Putamen (tissue), 1 donor: ENCODE measurements at places on chromosomes 2 and 18.

DNA sequence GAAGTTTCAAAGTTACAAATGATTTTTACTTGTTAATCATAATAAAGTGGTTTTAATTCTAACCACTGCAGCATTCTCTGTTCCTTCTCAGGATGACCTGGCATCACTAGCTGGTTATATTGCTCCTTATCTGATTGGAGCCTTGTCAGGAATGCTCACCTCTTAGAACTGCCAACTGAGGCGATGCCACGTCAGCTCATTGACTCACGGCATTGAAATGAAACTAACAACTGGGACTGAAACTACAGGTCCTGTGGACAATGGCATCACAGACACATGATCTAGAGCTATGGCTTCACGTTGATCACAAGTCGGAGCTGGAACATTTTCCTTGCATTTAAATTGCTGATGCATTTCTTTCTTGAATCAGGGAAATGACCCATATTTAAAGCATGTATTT is 54.9 kb upstream of the MAP2 start:
- no peak for DNase-seq

- no peak for DNase-seq
Observed at GRCh38 chr18:80179857-80180558, 67.3 kb downstream of the PARD6G start.

DNA sequence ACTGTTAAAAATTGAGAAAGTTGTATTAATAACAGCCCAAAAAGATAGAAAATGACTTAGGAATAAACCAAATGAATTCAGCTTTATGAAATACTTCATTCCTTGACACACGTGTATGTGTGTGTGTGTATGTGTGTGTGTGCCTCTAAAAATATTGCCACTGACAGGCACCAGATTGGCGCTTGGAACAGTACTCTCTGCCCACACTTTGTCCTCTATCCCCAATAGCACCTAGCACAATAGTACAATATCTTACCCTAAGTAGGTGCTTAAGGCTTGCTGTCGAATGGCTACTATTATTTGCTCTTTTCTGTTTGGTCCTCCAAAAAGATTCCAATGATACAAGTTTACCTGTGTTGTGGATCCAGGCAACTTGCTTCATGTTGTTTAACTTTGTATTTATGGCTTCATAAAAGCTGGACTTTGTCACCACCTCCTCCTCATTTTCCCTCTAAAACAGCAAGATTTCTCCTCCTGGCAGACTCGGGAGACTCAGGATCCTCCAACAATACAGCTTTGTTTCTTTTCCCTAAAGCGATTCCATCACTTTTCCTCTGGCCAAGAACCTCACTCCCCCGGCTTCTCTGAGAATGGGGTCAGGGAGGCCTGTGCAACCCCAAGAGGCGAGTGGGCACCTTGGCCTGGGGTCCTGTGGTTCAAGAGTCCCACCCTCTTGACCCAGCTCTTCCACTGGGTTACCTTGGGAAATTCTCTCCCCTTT is 43.3 kb upstream of the LCLAT1 start:
- DNase-seq = no peak

GRCh38 chr2:74036450-74037195 is 51.9 kb downstream of the TET3 start:
- no peak for DNase-seq

DNA sequence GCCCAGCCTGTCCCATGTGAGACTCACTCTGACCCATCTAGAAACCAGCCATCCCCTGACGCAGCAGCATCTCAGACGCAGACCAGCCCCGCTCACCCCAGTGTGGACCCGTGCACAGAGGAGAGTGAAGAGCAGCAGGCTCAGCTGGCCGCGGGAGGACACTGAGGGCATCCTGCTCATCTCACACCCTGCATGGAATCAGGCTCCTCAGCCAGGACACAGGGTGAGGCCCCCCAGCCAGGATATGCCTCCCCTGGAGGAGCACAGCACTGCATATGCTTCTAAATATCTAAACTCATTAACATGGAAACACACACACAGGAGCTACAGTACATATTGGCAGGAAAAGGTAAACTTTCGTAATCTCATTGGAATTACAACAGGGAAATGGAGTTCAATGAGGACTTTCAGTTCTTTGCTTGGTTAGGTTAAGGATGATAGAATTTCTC is 34.4 kb downstream of the NEMP2 start:
- no peak for DNase-seq

- DNase-seq = no peak
Observed at GRCh38 chr2:215572341-215572848, 136.5 kb upstream of the FN1 start.

GRCh38 chr18:68102117-68102516 is 585.6 kb upstream of the DSEL start:
- DNase-seq = no peak

- DNase-seq = no peak
Observed at GRCh38 chr2:149075853-149076252, 37.4 kb downstream of the LYPD6B start.

DNA sequence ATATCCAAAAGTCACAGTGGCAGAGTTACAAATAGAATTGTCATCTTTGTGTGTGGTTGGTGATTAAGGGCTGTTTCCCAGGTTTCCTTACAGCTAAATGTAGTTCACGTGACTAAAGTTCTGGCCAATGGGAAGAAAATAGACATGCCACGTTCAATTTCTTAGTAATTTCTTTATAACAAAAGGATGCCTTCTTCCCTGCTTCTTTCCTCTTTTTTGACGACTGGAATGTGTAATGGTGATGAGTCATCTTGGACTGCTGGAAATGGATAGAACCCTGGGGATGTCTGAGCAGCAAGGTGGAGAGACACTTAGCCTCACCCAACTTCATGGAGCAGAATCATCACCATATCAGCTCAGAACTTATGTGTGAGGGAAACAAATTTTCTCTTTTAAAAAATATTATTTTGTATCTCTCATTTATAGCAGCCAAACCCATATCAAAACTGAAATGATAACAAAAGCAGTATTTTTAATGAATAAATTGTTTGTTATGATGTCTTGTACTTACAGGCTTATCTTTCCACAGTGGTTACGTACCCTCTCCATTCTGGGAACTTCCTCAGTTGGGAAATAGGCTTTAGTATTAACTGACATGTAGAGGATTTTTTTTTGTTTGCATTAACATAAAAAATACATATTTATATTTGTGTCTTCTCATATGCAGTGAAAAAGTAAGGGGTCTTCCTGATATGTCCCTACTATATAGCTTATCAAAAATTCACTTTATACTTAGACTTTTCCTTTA is 91.1 kb upstream of the CDH2 start:
- no peak for DNase-seq

DNA sequence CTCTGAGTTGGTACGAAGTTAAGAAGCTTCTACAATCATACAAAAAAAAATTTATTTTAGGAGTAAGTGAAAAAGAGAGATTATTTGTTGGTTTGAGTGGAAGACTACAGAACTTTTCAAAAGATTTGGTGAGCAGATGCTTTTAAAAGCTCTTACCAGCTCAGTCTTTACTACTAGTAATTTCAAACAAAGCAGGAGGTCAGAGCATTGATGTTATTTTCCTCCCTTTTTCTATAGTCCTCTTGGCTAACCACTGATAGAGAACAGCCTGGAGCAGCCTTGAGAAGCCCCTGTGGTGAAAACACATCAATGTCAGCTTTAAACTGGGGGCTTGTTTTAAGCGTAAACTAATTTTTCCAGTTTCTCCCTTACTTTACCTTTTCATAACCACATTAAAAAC is 559.3 kb upstream of the CDH2 start:
- no peak for DNase-seq

- no peak for DNase-seq
Observed at GRCh38 chr2:135685361-135685760, 56.3 kb upstream of the UBXN4 start.

- DNase-seq = no peak
Observed at GRCh38 chr2:135257383-135258090, 205.4 kb downstream of the RAB3GAP1 start.

DNA sequence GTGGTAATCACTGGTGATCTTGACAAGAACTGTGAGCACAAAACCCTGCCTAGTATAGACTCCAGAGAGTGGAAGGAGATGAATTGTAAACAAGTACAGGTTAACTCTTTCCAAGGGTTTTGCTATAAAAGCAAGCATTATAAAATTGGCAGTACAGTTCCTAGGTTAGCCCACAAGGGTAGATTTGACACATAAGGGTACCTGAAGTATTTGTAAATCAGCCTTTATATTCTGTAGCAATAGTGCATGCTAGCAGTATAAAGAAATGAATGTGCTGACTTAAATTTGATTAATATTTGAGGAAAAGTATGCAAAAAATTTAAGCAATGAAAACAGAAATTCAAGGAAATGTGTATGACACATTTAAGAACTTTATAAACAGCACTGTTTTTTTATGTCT is 42.4 kb downstream of the SP3 start:
- DNase-seq = no peak

DNA sequence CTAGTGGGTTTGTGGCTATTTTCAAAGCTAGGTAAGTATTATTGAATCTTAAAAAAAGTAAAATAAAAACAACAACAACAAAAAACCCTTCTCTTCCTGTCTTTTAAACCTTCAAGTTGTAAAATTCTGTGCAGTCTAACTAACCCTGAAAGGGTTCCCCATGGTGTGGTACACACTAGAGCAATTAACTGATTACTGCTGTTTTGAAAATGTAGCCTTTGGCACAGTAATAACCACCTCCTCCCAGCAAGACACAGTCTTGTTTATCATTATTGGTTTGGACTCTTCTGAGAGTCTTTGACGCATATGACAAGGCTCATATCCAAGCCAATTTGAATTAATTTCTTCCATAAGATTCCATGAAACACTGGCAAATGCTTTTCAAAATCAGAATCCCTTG is 2184.6 kb upstream of the PIK3C3 start:
- DNase-seq = no peak

DNA sequence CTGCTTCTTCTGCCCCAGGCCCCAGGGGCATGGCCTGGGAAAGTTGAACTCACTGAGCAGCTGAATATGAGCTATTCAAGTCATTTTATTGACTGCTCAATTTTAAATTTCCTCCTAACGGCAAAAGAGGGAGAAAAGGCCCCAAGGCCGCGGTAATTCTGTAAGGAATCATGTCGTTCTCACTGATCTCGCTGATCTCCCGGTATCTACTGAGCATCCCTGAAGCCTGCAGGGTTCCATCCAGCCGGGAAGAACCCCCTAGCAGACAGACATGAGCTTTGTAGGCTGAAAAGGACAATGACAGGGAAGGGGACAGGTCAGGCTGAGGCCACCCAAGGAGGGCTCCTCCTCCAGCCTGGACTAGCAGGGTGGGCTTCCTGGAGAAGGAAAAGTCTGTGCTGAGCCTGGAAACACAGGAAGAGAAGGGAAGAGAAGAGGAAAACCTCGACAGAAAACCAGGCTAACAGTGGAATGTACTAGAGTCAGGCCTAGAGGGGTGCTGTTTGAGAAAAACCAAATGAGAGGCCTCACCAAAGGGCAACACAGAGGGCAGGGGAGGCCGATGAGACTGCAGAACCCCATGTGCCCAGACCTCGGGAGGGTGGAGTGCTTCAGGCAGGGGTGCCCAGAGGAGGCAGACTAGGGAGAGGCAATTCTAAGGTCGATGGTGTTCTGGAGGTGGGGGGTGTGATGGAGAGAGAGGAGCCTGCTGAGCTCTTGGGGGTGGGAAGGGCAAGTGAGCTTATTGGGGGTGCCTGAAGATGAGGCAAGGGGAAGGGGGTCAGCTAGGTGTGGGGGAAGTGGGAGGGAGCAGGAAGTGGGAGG is 2.9 kb upstream of the NPPC start:
- DNase-seq = no peak

DNA sequence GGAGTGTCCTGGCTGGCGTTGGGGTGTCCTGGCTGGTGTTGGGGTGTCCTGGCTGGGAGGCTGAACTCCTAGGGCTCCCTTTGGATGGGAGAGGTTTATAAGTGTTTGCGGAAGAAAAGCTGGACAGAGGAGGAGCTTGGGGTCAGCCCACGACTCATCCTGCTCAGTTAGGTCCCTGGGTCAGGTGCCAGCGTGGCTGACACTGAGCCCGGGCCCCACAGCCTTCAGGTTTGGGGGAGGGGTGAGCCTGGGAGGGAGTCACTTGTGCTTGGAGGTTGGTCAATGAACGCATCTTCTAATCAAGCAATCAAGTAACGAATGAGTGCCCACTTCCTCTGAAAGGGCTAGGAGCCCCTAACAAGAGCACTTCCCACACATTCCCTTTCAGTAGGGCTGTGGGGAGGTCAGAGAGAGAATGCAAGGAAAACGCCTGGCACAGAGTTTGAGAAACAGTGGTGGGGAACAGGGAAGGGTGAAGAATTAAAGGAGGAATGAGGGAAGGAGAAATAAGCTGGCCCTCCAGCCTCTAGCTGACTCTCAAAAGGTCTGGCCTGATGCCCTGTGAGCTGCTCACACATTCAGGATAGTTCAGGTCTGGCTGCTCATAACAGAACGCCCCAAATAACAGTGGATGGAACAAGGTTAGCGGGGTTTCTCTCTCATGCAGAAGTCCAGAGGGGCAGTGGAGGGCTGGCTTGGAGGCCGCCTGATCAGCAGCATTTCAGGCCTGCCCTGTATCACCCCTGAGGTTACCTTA is 670 bp downstream of the KCNIP3 start:
- DNase-seq = no peak

DNA sequence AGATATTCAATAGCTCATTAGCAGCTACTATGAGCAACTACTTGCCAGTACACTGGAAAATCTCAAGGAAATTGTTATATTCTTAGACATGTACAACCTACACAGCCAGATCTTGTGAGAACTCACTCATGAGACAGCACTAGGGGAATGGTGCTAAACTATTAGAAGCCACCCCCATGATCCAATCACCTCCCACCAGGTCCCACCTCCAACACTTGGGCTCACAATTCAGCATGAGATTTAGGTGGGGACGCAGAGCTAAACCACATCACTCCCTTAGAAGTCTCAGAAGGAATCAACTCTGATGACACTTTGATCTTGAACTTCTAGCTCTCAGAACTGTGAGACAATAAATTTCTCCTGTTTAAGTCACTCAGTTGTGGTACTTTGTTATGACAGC is 418.3 kb upstream of the SPHKAP start:
- DNase-seq = peak; percentile 58

DNA sequence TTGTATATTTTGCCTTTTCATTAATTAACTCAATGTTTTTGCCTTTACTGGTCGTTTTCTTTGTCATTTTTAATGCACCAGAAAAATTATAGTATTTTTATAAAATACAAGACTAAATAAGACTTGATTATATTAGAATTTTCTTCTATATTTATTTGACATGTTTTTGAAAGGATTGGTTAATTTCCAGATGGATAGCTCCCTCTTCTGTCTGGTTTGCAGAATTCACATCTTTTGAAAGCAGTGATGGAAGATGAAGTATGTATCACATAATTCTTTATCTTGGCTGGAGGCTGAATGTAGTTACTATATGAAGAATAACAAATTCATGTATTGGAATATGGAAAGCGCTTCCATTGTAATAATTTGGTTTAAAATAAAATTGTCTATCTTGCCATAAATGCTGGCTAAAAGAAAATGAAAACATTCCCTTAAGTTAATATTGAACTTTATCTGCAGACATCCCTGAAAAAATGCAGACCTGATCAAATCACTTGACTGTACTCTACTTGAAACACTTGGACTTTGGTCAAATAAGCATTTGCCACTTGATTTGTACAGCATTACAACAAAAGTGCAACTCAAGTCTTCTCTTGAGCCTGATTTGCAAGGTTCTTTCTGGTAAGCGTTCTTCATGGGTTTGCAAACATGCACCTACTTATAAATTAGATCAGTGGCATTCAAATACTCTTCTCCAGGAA is 86.3 kb upstream of the EFEMP1 start:
- DNase-seq = peak; percentile 59
